ENCODE measurements at places on chromosomes 1 and 21. TPM values are rescaled to one million over a fixed set of nuclear protein-coding genes. Genes with fewer than 3 reads are reported as not detected.

- H3K4me1 ChIP-seq, result no peaks in the 10 kb centered on the region
- DNase-seq, result no peak
- H3K36me3 ChIP-seq, result no peaks in the 10 kb centered on the region
- H3K4me3 ChIP-seq, result no peak overlapping the region
Observed at GRCh38 chr1:245177071-245177900, 22.5 kb downstream of the KIF26B start.

LCE1C gene
- not detected for total RNA-seq

GRCh38 chr1:2156866-2157265 lies 37.7 kb downstream of the FAAP20 start:
- no peak overlapping the region for H3K4me3 ChIP-seq
- no peaks in the 10 kb centered on the region for H3K36me3 ChIP-seq
- no peaks in the 10 kb centered on the region for H3K4me1 ChIP-seq
- no peak for DNase-seq
- no peaks in the 10 kb centered on the region for H3K27me3 ChIP-seq

TCHHL1 gene
- not detected for total RNA-seq

DNA sequence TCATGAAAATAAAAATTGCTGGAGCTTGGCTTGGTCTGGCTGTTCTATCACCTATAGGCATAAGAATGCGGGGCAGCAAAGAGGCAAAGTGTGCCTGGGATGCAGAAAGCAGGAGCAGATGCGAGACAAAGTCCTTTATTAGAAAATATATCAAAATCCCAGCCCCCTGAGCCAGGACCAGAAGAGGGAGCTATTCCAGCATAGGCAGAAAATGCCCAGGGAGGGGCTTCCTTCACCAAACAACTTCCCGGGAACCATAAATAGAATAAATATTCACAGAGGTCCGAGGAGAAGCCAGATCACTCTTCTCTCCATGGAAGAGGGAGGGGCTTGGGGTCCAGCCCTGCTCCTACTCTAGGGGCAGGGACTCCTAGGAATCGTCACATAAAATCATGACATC lies 5.0 kb downstream of the PPOX start:
- H3K27ac ChIP-seq, result no peak overlapping the region
- H3K36me3 ChIP-seq, result no peaks in the 10 kb centered on the region
- H3K4me1 ChIP-seq, result peaks cover 17% of the 10 kb centered on the region
- H3K4me3 ChIP-seq, result no peak overlapping the region
- no peaks in the 10 kb centered on the region for H3K27me3 ChIP-seq

DNA sequence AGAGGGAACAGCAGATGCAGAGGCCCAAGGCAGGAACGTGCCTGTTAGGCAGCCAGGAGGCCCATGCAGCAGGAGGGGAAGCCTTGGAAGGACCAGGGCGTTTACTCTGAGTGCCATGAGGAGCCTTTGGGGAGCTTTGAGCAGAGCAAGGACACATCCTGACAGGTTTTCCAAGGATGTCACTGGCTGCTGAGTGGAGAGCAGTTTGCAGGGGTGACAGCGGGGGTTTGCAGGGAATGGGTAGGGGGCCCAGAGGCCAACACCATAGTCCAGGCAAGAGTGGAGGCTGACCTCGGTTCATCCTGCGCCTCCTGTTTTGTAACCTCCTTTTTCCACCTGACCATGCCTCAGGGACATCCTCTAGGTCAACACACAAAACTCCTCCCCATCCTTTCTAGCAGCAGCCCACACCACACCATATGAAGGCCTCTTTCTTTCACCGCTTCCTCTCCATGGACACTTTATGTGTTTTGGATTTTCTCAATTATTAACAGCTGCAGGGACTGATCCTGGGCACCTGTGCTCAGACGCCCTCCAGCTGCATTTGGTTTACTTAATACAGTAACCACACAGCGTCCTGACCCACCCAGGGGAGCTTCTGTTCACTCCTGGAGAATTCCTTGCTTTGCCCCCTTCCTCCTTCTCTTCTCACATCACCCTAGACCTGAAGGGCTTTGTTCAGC lies 528.5 kb downstream of the MATN1 start:
- DNase-seq, result no peak
- no peak overlapping the region for H3K27ac ChIP-seq
- no peak overlapping the region for H3K4me3 ChIP-seq
- H3K27me3 ChIP-seq, result no peaks in the 10 kb centered on the region
- H3K4me1 ChIP-seq, result peaks cover 12% of the 10 kb centered on the region
- no peaks in the 10 kb centered on the region for H3K36me3 ChIP-seq

- H3K36me3 ChIP-seq, result no peaks in the 10 kb centered on the region
- H3K27me3 ChIP-seq, result no peaks in the 10 kb centered on the region
- no peak for DNase-seq
- no peak overlapping the region for H3K4me3 ChIP-seq
- no peak overlapping the region for H3K27ac ChIP-seq
- H3K4me1 ChIP-seq, result no peaks in the 10 kb centered on the region
Observed at GRCh38 chr1:26546819-26547218, 17.3 kb downstream of the RPS6KA1 start.

GRCh38 chr1:164891615-164892014 lies 332.6 kb downstream of the PBX1 start:
- DNase-seq, result no peak
- no peak overlapping the region for H3K4me3 ChIP-seq
- no peaks in the 10 kb centered on the region for H3K27me3 ChIP-seq
- H3K4me1 ChIP-seq, result no peaks in the 10 kb centered on the region
- no peak overlapping the region for H3K27ac ChIP-seq

GRCh38 chr1:20477348-20478056 lies 8.5 kb downstream of the CAMK2N1 start:
- no peaks in the 10 kb centered on the region for H3K27me3 ChIP-seq
- H3K4me1 ChIP-seq, result no peaks in the 10 kb centered on the region
- H3K4me3 ChIP-seq, result no peak overlapping the region
- peak overlapping the region; percentile 39 for H3K27ac ChIP-seq
- H3K36me3 ChIP-seq, result no peaks in the 10 kb centered on the region

GRCh38 chr1:94245747-94246438 lies 8.5 kb upstream of the ARHGAP29 start:
- H3K27me3 ChIP-seq, result no peaks in the 10 kb centered on the region
- no peak for DNase-seq
- no peaks in the 10 kb centered on the region for H3K4me1 ChIP-seq
- no peak overlapping the region for H3K4me3 ChIP-seq

GRCh38 chr1:195717651-195718050 lies 890.6 kb downstream of the KCNT2 start:
- no peaks in the 10 kb centered on the region for H3K4me1 ChIP-seq
- no peaks in the 10 kb centered on the region for H3K36me3 ChIP-seq
- no peaks in the 10 kb centered on the region for H3K27me3 ChIP-seq
- no peak for DNase-seq

DNA sequence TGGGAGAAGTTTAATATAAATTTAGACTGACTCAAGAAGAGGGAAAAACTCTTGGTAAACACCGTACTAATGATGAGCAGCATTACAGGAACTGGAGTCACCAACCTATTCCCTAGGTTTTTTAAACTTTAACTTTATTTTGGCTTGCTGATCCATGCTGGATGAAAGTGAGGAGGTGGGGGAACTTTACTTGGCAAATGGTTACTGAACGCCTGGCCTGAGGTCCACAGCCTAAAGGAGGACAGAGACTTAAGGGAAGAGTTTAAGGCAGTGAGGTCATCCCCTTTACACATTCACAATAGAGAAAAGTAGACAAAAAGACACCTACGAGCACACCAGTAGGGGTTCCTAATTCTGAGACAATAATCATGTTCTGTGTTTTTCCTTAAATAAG lies 25.6 kb upstream of the A3GALT2 start:
- H3K4me3 ChIP-seq, result no peak overlapping the region
- no peaks in the 10 kb centered on the region for H3K36me3 ChIP-seq
- H3K27ac ChIP-seq, result peak overlapping the region; percentile 99
- no peaks in the 10 kb centered on the region for H3K27me3 ChIP-seq
- peaks cover 16% of the 10 kb centered on the region for H3K4me1 ChIP-seq
- DNase-seq, result no peak

- no peaks in the 10 kb centered on the region for H3K27me3 ChIP-seq
- H3K27ac ChIP-seq, result peak overlapping the region; percentile 43
- peak; percentile 87 for DNase-seq
- H3K4me1 ChIP-seq, result peaks cover 11% of the 10 kb centered on the region
Observed at GRCh38 chr1:226626577-226626956, 78.0 kb downstream of the STUM start.

S100A11 gene
- 14.9 TPM for total RNA-seq

DMRTA2 gene
- not detected for total RNA-seq

GRCh38 chr21:35637431-35637830 lies 422.9 kb downstream of the SETD4 start:
- H3K4me3 ChIP-seq, result no peak overlapping the region
- no peak overlapping the region for H3K27ac ChIP-seq
- H3K36me3 ChIP-seq, result no peaks in the 10 kb centered on the region
- no peak for DNase-seq

DNA sequence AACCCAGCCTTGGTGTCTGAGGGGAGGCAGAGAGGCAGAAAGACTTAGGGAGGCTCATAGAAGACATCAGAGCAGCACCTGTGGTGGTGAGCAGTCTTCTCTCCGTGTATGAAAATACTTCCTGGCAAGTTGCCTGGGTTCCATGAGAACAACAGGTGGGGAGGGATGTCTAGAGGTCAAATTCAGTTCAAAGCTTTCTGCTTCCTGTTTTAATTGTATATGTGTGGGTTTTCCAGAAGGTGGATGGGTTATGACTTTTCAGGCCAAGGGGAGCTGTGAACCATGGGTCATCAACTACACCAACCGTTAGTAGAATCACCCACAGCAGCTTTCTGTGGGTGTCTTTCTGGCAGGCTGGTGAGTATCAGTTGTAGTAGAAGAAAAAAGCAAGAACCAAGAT lies 4.1 kb upstream of the FCRL2 start:
- H3K27ac ChIP-seq, result no peak overlapping the region
- H3K27me3 ChIP-seq, result no peaks in the 10 kb centered on the region
- DNase-seq, result no peak
- H3K36me3 ChIP-seq, result no peaks in the 10 kb centered on the region
- no peak overlapping the region for H3K4me3 ChIP-seq

SDC3 gene
- total RNA-seq, result 23.6 TPM

PTPN22 gene
- 1.9 TPM for total RNA-seq

ADAM30 gene
- total RNA-seq, result not detected

GRCh38 chr1:53069663-53070327 lies 7.8 kb downstream of the PODN start:
- H3K36me3 ChIP-seq, result no peaks in the 10 kb centered on the region
- peaks cover 2% of the 10 kb centered on the region for H3K4me1 ChIP-seq
- DNase-seq, result peak; percentile 15
- no peaks in the 10 kb centered on the region for H3K27me3 ChIP-seq

GRCh38 chr1:182198006-182198605 lies 136.6 kb upstream of the ZNF648 start:
- H3K36me3 ChIP-seq, result no peaks in the 10 kb centered on the region
- H3K27ac ChIP-seq, result peak overlapping the region; percentile 69
- no peaks in the 10 kb centered on the region for H3K4me1 ChIP-seq
- no peak overlapping the region for H3K4me3 ChIP-seq

PRRX1 gene
- total RNA-seq, result 163 TPM

DNA sequence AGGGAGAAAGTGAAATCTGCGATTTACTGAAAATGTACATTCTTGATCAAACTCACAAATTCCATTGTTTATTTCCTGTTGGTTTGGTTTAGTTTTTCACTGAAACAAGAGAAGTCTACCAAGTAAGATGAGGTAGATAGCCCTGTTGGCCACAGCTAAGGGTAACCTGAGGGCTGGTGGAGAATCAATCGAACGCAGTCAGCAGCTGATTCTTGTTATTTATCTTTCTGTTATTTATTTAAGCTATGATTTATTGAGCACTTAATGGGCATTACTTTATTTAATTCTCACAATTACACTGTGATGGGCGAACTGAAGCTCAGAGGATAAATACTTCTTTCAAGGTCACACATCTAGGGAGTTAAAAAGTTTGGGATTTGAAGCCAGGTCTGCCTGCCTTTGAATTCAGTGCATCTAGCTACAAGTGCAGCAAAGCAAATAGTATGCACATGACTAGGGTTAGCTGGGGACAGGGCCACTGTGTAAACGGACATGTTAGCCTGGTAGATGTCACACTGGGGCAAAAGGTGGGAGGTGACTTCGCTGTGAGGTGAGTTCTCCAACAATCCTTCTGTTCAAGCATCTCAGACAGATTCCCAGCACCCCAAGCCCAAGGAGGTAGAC lies 106.5 kb upstream of the GADD45A start:
- H3K27ac ChIP-seq, result no peak overlapping the region
- no peak for DNase-seq
- H3K4me1 ChIP-seq, result peaks cover 7% of the 10 kb centered on the region
